ENCODE measurements at places on chromosomes 12 and 14.

GRCh38 chr14:59919570-59920377 is at the start of gene LRRC9:
TSS of gene LRRC9 (plus strand) at chr14:59920144.
- no peak for DNase-seq

- peak; percentile 5 for DNase-seq
Observed at GRCh38 chr12:65156366-65156841, 13.0 kb upstream of the LEMD3 start.

GRCh38 chr12:47207829-47208248 is 128.1 kb upstream of the AMIGO2 start:
- DNase-seq = no peak

DNA sequence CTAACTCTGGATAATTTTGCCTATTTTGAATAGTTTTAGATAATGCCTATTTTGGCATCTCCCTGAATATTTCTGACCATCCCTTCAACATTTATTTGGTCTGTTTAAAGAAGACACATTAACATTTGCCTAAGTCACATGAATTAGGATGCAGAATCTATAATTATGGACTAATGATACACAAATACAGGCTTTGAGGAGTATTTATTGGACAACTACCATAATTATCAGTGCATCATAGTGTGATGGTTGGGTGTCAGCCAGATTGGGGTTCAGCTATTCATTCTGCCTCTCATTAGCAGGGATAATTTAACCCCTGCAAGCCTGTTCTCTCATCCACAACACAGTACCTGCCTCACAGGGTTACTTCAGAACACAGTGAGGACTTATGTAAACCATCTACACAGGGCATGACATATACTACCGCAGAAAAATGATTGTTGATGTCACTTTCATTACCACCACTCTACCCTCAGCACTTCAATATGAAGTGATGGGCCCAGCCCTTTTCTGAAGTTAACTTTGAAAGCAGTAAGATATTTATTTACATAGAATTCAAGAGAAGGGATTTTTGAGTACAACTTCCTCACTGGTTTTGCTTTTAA is 14.4 kb downstream of the PRKCH start:
- no peak for DNase-seq

GRCh38 chr12:107373238-107373809 is 280.0 kb upstream of the CRY1 start:
- DNase-seq = no peak

All from IMR-90 (cell line).